ENCODE measurements at places on chromosomes 2 and 18. TPM values are rescaled to one million over a fixed set of nuclear protein-coding genes. Genes with fewer than 3 reads are reported as not detected.

The CCBE1 gene
- total RNA-seq: 69.4 TPM

The COL6A3 gene
- total RNA-seq: 2,183 TPM

The FAM161A gene
- 1.3 TPM for total RNA-seq

The WIPF1 gene
- 40.3 TPM for total RNA-seq

The ELOA2 gene
- not detected for total RNA-seq

The ZEB2 gene
- total RNA-seq: 79.4 TPM

The BOLL gene
- total RNA-seq: not detected

The SLC5A6 gene
- total RNA-seq: 13.7 TPM

The GKN1 gene
- not detected for total RNA-seq

The REG3A gene
- not detected for total RNA-seq

The RPIA gene
- 7.0 TPM for total RNA-seq

The IL36G gene
- not detected for total RNA-seq

The CHRND gene
- not detected for total RNA-seq

The CAPN14 gene
- total RNA-seq: 0.33 TPM

The TDRD15 gene
- total RNA-seq: not detected

The FOXI3 gene
- total RNA-seq: not detected

The XRCC5 gene
- total RNA-seq: 205 TPM

The SCN3A gene
- total RNA-seq: 1.3 TPM

The IL18R1 gene
- total RNA-seq: 0.66 TPM

The CFAP65 gene
- not detected for total RNA-seq

The SLC9A2 gene
- under 0.01 TPM for total RNA-seq

The MOCOS gene
- total RNA-seq: 5.5 TPM

The AP1S3 gene
- total RNA-seq: 2.6 TPM

The SRD5A2 gene
- not detected for total RNA-seq

The GPR35 gene
- total RNA-seq: 0.99 TPM

The MCEE gene
- total RNA-seq: 29.8 TPM

The GAL3ST2 gene
- not detected for total RNA-seq

The MAP3K19 gene
- total RNA-seq: not detected

The PLEK gene
- not detected for total RNA-seq

The GALNT14 gene
- 0.66 TPM for total RNA-seq

The HOXD13 gene
- not detected for total RNA-seq

The NGEF gene
- 0.44 TPM for total RNA-seq

The CCDC74B gene
- total RNA-seq: 4.8 TPM

The MERTK gene
- total RNA-seq: 0.29 TPM

The LHCGR gene
- total RNA-seq: not detected

The POTEI gene
- total RNA-seq: not detected

The SERPINB5 gene
- total RNA-seq: 0.29 TPM
